ENCODE measurements at places on chromosomes 13 and 19.

- no peak for DNase-seq
Observed at GRCh38 chr13:33490461-33491327, 205.1 kb upstream of the STARD13 start.

DNA sequence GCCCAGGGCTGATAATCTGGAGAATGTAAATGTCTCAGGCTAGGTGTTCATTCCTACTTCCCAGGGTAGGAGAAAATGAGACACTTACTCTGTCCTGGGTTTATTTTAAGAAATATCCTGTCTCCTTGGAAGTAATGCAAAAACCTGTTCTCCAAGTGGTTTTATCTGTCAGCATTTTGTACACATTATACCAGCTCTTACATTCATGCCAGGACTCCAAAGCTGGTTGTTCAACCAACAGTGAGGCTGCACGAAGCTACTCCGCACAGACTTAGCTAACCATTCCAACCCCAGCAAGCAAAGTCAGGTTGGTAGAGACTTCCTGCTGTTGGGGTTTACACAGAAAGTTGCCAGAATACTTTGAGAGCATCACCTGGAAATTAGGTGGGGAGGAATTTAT lies 55.6 kb downstream of the SLC7A1 start:
- DNase-seq: no peak

GRCh38 chr13:41652735-41653361 lies 195.5 kb downstream of the RGCC start:
- DNase-seq: peak; percentile 8

DNA sequence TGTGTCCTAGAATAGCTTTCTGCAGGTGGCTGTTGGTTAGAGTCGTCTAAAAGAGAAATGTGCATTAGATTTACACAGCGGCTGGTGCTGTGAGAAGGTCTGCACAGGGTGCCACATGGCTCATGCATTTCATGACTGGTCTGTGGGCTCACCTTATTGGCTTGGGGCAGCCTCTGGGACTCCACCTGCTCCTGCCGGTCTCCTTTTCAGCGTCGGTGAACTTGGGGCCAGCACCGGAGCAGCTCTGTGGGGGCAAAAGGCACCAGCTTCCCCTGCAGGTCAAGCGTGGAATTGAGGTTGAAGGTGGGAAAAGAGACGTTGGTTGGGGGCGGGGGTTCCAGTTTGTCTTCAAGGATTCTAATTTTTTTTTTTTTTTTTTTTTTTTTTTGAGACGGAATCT lies 3.1 kb upstream of the PNMA8C start:
- no peak for DNase-seq

- no peak for DNase-seq
Observed at GRCh38 chr19:4550018-4550417, 9.5 kb downstream of the SEMA6B start.

DNA sequence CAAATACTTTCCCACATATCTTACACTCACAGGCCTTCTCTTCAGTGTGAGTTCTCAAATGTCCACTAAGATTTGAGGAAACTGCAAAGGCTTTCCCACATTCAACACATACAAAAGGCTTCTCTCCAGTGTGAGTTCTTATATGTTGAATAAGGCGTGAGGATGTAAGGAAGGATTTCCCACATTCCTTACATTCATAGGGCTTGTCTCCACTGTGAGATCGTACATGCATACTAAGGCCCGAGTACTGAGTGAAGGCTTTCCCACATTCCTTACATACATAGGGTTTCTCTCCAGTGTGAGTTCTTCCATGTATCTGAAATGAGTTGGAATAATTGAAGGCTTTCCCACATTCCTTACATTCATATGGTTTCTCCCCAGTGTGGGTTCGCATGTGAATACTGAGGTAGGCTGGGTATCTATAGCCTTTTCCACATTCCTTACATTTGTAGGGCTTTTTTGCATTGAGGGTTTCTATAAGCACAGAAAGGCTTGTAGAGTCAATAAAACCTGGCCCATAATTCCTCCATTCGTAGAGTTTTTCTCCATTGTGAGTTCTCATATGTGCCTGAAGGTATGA lies 9.6 kb downstream of the ZNF426 start:
- no peak for DNase-seq

DNA sequence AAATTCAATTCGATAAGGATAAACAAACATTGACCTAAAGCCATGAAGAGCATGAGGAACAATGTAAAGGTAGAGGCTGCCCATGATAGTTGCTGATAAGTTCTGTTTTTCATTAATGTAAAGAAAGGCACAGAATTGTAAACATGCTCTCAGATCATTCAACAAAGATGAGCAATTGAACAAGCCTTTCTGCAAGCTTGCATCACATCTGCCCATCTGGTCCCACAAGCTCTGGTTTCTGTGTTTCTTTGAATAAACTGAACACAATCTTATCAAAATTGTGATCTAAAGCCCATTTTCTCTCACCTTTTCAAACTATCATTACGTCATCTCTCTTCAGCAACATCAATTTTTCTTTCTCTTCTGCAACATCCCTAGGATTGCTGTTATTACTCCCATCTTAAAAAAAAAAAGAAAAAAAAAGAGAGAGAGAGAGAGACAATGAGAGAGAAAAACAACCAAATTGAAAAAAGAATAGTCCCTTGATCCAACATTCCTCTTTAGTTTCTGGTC lies 487.2 kb upstream of the GPC6 start:
- DNase-seq: no peak

- no peak for DNase-seq
Observed at GRCh38 chr19:51410950-51411748, 6.3 kb downstream of the SIGLEC10 start.

GRCh38 chr13:97072297-97072696 lies 78.0 kb upstream of the OXGR1 start:
- no peak for DNase-seq

DNA sequence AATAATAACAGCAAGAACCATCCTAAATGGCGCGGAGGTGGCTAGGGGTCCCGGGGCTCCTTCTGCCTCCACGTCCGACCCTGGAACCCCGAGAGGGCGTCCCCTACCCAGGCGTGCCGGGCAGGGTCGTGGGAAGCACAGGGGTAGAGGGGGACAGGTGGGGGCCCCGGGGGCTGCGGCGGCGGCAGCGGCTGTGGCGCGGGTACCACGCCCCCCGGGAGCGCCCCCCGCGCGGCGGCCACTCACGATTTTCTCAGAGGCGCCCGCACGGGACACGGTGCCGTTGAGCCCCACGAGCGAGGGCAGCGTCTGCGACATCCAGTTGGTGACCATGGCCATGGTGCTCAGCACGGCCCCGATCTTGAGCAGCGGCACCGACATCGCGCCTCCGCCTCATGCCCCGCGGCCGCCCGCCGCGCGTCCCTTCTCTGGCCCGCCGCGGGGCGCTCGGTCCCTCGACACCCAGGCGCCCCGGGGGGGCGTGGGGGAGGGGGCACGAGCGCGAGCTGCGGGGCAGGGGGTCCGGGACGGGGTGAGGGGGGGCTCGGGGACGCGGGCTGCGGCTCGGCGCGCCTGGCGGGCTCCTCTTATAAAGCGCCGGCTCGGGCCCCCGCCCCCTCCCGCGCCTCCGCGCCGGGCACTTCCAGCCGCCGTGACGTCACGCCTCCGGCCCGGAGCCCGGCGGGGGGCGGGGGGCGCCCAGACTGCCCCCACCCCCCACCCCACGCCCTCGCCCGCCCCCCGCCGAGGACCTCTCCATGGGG lies 22.9 kb downstream of the OLFM2 start:
- no peak for DNase-seq

- no peak for DNase-seq
Observed at GRCh38 chr19:35041548-35042055, at the start of gene HPN. HPN (plus strand) TSS chr19:35041721; CDS start chr19:35042507, 786 bp downstream.

- DNase-seq: no peak
Observed at GRCh38 chr19:11479090-11479897, 1.6 kb downstream of the ELAVL3 start.

GRCh38 chr13:59299584-59299983 lies 864.1 kb downstream of the DIAPH3 start:
- DNase-seq: no peak

- no peak for DNase-seq
Observed at GRCh38 chr13:112270951-112271350, 105.2 kb upstream of the SPACA7 start.

GRCh38 chr19:31275068-31275334 lies 74.2 kb downstream of the TSHZ3 start:
- DNase-seq: no peak

- no peak for DNase-seq
Observed at GRCh38 chr19:54114340-54115108, 933 bp downstream of the TFPT start.

Data from stimulated activated CD8-positive, alpha-beta memory T cell treated with anti-CD3 and anti-CD28 coated beads, Interleukin-2, amount 100 ng/mL, for 1 hour (primary cell).